ENCODE measurements at places on chromosomes 13 and 19.

GRCh38 chr13:106488686-106489085 lies 46.8 kb downstream of the EFNB2 start:
- DNase-seq: no peak

DNA sequence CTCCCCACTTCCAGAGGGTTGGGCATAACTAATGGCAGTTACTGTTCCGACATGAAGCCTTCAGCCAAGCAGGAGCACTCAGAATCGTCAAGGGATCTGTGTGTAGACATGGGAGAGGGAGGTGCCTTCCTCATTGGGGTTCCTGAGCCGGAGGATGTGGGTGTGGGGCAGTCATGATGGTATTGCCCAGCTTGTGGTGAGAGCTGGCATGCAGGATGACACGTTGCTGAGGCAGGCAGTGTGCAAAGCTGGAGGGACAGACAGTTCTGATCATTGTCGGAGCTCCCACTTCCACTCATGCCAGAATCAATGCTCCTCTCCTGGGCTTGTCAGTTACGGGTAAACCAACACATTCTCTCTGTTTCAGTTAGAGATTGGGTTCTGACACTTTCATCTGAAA lies 83.9 kb upstream of the TSC22D1 start:
- no peak for DNase-seq

DNA sequence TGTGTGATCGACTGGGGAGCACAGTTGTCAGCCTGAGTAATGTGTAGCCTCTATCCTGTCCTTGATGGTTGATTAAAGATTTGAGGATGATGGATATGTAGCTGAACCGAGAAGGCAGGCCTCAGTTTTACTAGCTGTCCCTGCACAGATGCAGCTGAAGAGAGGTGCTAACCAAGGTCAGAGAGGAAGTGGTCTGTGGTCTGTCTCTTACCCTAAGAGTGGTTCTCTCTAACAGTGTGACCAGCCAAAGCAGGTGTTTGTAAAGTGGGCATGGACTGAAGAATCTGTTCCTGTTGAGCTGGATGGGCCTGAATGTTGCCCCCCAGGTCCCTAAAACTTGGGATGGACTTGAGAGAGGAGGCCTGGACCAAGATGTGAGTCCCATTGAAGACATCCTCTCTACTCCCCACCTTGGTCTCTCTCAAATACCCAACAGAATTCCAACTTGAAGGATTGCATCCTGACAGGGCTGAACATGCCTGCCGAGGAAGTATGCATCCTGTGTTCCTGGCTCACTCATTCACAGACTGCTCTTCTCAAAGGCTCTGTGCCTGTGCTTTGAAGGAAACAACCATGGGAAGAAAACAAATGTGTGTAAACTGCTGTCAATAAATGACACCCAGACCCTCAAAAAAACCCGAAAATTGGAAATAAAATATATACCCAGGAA lies 223.8 kb downstream of the MAB21L1 start:
- DNase-seq: no peak

- DNase-seq: no peak
Measured at GRCh38 chr19:54673222-54673621, 10.4 kb downstream of the LILRB4 start.

DNA sequence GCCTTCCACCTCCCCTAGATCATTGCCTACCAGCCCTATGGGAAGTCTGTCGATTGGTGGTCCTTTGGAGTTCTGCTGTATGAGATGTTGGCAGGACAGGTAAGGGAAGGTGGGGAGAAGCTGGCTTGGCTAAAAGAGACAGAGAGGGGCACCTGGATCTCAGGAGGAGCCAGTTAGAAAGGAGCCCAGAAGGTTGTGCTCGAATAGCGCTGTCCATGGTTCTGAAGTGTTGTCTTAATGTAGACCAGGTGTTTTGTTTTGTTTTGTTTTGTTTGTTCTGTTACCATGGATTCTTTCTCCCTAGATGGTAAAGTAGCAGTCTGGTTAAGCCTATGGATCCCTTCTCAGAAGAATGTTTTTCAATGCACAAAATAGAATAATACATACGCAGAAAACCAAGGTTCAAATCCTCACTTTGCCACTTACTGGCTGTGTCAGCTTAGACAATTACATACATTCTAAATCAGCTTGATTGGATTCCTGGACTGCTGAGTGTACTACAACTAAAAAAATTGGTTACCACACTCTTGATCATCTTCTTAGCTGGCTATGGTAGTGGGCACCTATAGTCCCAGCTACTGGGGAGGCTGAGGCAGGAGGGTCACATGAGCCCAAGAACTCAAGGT lies 5.9 kb upstream of the CACNG7 start:
- DNase-seq: peak; percentile 55

DNA sequence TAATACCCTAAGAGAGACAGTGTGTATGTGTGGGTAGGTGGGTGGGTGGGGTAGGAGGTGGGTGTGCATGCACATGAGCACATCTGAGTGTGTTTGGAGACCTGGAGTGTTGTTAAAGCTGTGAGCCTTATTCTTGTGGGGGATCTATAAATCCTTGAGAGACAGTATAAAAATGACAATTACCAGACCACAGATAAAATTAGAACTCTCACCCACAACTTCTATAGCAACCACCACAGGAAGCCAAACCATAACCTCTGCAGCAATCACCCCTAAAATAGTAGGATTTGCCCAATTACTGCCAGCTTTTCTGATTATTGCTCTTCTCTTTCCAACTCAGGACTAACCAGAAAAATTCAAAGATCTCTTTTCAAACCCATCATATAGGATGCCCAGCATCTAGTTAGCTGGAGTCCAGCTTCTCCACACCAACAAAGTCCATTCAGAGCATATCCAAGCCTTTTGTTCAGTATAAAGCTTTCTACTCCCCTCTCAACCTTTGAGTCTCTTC lies 93.4 kb upstream of the SLITRK1 start:
- no peak for DNase-seq

GRCh38 chr13:100039740-100040139 lies 49.2 kb upstream of the PCCA start:
- DNase-seq: no peak

- no peak for DNase-seq
Measured at GRCh38 chr19:1213391-1214286, 8.1 kb downstream of the STK11 start.

- DNase-seq: no peak
Measured at GRCh38 chr13:31200637-31200971, 829 bp downstream of the B3GLCT start.

DNA sequence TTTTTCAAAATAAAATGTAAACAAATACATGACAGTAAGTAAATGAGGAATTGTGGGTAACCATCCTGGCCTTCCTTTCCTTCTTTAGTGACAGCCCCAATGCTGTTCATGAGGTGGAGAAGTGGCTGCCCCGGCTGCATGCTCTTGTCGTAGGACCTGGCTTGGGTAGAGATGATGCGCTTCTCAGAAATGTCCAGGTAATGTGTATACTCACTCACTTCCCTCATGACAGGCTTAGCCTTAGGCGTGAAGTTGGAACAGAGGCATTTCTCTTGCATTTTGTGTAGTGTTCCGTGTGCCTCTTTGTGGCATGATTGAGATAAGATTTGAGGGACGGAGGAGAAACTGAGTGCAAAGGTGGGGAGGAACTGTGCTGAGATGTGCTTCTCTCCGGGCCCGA lies 12.0 kb downstream of the NAXD start:
- no peak for DNase-seq

- no peak for DNase-seq
Measured at GRCh38 chr13:34207334-34207733, 389.4 kb downstream of the RFC3 start.

- DNase-seq: peak; percentile 97
Measured at GRCh38 chr19:6516018-6516658, 14.0 kb upstream of the TUBB4A start.

DNA sequence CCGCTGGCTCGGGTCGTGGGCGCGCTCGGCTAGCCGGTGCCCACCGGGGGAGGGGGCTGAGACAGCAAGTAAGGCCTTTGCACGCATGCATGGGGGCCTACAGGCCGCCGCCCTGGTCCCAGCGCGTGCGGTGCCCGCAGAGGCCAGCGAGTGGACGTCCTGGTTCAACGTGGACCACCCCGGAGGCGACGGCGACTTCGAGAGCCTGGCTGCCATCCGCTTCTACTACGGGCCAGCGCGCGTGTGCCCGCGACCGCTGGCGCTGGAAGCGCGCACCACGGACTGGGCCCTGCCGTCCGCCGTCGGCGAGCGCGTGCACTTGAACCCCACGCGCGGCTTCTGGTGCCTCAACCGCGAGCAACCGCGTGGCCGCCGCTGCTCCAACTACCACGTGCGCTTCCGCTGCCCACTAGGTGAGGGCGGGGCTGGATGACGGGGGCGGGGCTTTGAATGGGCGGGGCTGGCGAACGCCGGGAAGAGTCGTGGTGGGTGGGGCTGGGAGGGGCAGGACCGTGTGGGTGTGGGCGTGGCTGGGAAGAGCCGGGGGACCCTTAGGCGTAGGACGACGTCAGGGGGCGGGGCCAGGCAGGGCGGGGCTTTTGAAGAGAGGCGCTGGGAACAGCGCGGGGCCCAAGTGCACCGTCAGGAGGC lies 2.1 kb downstream of the CILP2 start:
- DNase-seq: peak; percentile 92

GRCh38 chr13:108594153-108594552 lies 35.3 kb upstream of the MYO16 start:
- DNase-seq: no peak

DNA sequence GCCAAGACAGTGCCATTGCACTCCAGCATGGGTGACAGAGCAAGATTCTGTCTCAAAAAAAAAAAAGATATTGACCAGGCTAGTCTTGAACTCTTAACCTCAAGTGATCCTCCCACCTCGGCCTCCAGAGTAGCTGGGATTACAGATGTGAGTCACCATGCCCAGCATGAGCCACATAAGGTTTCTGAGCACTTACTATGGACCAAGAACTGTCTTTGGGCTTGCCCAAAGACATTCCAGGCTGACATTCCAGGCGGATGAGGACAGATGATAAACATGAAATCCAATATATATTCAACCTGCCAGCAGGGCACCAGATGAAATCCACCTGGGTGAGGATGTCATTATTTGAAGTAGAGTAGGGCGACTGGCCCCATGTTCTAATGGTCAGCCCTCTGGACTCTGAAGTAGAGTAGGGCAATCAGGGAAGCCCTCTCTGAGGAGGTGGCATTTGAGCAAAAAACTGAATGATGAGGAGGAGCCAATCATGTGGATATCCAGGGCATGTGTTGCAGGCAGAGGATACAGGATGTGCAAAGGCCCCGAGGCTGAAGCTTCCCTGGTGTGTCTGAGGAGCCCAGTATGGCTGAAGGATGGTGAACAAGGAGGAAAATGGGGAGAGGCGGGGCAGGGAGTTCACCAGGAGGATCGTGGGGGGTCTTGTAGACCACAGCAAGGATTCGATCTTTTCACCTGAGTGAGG lies 4.0 kb downstream of the C19orf38 start:
- no peak for DNase-seq

GRCh38 chr13:34179481-34179880 lies 361.5 kb downstream of the RFC3 start:
- peak; percentile 10 for DNase-seq

DNA sequence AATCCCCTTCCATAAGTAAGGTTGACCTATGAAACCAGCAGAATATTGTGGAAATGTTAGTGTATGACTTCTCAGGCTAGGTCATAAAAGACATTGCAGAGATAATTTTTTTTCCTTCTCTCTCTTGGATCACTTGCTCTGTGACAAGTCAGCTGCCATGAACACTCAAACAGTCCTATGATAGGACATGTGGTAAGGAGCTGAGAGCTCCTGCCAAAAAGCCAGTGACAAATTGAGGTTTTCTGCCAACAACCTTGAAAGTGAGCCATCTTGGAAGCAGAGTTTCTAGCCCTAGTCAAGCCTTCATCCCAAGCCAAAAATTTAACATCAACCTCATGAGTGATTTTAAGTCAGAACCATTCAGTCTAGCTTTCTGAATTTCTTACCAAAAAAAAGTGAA lies 270.9 kb upstream of the NBEA start:
- DNase-seq: no peak

- DNase-seq: no peak
Measured at GRCh38 chr13:112174476-112175110, 107.6 kb downstream of the SOX1 start.

- no peak for DNase-seq
Measured at GRCh38 chr13:25095851-25096453, at the start of gene PABPC3. Gene PABPC3 (plus strand): TSS chr13:25096136. CDS start chr13:25096199, 63 bp downstream.

GRCh38 chr13:109274188-109274821 lies 512.1 kb downstream of the IRS2 start:
- DNase-seq: peak; percentile 61

DNA sequence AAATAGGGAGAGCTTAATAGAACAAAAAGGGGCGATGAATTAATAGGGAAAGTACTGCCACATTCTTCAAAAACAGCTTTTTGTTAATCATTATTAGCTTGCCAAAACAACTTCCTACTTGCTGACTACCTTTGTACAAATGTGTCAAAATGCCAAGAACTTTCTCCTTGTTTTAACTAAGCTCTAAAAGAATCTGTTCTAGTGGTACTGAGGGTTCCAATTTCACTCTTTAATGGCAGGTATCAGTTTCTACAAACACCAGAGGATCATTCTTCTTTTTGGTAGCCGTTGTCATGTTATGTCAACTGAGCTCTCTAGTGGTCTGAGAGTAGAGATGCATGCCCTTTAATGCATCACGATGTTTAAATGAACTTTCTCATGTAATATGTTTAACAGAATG lies 29.4 kb upstream of the FBXL3 start:
- DNase-seq: no peak

DNA sequence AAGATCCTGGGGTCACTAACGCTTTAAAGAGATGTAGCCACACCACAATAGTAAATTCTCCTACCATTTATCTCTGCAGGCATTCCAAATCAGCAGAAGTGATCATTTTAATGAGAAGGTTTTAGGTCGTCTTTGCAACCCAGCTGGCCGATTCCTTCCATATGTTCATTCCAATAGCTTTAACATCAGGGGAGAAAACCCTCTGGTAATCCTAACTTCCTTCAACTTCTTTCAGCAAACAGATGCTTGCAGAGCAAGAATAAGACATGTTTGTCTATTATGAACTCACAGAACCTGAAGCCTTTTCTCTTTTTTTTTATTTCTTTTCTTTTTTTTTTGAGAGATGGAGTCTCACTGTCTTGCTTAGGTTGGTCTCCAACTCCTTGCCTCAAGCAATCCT lies 498.6 kb upstream of the SLITRK1 start:
- no peak for DNase-seq

DNA sequence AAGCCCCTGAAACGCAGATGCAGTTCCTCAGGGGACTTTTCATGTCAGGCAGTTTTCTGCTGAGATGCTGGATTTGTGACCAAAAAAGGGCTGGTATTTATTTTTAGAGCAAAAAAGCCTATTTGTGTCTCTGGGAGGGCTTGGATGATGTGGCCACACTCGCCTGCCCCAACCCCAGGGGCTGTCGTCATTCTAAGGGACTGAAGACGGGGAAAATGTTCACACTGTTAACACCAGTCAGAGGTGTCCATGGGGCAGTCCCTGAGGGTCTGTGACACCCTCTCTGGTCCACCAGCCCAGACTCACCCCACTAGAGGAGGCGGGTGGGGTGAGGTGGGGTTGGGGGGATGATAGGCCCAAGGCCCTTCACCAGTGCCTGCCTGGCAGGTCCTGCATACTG lies 15.9 kb upstream of the EPHX3 start:
- no peak for DNase-seq

Measured in iPS-NIHi11 (cell line).